AG09309 (cell line): ENCODE measurements at places on chromosomes 12 and 14.

DNA sequence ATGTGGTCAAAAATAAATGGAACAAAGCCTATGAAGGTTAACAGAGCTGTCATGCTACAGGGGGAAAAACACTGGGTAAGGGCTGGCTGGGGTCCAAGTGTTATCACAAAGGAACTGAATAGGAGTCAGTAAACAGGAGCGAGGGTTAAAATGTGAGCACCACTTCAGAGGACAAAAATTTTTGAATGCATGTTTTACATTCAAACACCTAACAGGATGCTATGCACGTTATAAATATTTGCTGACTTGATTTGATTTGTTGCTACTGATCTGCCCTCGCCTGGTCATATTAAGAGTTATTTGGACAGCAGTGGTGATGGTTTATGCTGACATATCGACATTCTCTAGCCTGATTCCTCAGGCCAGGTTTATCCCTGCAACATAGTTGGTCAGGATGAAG is 7.4 kb upstream of the KTN1 start:
- DNase-seq, result no peak

- no peak for DNase-seq
These were observed 336.7 kb downstream of the ADGRD1 start for GRCh38 chr12:131290255-131290959.

- DNase-seq, result no peak
These were observed 59.9 kb downstream of the PRKAB1 start for GRCh38 chr12:119727600-119728443.

DNA sequence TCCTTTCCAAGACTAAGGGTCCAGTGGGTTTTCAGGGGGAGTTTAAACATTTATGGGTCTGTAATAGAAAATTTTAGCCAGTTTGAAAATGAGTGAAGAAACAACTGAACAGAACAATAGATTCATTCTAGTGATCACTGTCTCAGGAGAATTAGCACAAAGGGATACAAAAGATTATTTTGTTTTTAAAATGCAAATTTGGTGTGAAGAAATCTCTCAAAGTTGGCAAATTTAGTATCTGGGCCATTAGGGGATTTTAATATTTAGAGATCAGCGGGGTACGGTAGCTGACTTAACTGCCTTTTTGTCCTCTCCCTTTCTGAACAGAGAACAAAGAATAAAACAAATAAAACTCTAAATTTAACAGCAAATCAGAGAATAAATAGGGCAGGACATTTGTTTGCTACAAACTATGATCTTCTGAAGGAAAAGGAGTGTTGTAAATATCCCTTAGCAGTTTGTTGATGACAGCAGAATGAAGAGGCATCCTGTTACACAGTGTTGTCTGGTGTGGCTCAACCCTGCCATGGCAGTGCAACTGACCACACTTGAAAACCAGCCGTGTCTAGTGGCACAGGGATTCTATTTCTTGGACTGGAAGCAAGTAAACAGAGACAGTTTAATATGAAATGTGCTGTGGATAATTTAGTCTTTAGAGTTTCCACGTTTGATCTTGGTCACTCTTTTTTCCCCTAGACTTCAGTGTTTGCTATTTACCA is 46.3 kb upstream of the LRTM2 start:
- no peak for DNase-seq

- no peak for DNase-seq
These were observed 45.8 kb upstream of the BATF start for GRCh38 chr14:75476274-75476995.
